Right ventricle myocardium superior (tissue), 1 donor: ENCODE measurements at places on chromosomes 2 and 18. TPM values are rescaled to one million over a fixed set of nuclear protein-coding genes. Genes with fewer than 3 reads are reported as not detected.

- no peak for DNase-seq
Measured at GRCh38 chr2:160898581-160899307, 261.5 kb upstream of the TANK start.

- DNase-seq: no peak
Measured at GRCh38 chr2:150624001-150624401, 136.5 kb upstream of the RND3 start.

Gene SLC14A1
- total RNA-seq: 32.8 TPM

Gene CRYGD
- not detected for total RNA-seq

DNA sequence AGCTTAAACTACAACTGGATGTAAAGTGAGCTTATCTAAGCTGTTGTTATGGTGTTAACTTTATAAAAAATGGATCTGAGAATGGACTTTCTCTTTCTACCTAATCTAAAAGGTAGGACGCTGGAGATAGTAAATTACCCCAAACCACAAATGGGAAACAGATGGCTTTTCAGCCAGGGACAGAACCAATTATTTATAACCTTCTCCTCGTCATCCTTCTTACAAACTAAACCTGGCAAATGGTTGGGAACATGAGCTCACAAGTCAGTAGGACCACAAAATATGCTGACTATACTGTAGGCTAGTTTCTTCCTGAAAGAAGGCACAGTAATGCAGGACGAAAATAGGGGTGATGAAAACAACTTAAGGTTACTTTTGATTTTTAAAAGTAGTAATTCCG, 32.7 kb upstream of the ZDBF2 start:
- DNase-seq: no peak

Gene RGPD4
- total RNA-seq: 0.11 TPM

- DNase-seq: no peak
Measured at GRCh38 chr18:23166891-23167541, 31.7 kb downstream of the CABLES1 start.

- peak; percentile 79 for DNase-seq
Measured at GRCh38 chr18:5294457-5295230, 882 bp downstream of the ZBTB14 start.

DNA sequence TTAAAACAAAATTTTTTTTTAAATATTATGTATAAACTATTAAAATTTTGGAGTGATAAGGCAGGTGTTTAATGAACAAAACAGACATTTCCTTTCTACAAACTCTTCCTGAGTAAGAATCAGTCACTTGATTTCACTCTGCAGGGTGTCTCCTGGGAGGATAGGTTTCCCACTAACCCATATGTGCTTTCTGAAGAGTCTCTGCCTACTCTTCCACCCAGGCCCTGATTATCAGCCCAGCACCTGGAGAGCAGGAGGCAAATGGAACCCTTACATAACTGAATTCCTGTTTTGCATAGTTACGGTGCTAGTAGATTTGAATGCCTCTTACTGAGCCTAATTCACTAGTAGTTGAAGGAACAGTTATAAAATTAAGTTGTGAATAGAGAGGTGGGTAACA, 1718.6 kb downstream of the SUCLG1 start:
- no peak for DNase-seq

Gene SGPP2
- 15.3 TPM for total RNA-seq

Gene DARS1
- 62.8 TPM for total RNA-seq

GRCh38 chr18:2655954-2656236, 369 bp downstream of the SMCHD1 start:
- DNase-seq: no peak

- no peak for DNase-seq
Measured at GRCh38 chr2:160820691-160821090, 327.1 kb upstream of the RBMS1 start.

DNA sequence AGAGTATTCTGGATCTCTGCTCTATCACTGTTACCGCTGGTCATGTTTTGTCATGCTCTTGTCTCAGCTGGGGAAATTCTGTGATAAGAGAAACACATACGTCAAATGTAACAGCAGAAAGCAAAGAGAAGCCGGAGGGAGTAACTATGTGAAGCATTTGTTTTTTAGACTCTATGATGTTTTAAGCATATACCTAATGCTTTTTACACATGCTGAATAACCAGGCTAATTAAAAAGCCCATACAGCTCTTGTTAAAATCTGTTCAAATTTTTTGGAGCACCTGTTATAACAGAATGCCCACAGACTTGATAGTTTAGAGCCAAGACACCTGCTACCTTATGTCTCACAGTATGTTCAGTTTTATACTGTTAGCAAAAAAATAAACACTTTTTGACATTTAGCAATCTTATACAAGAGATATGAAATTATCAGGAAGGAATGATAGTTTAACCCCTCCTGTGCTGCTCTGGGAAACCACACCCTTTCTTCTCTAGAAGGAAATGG, 92.3 kb upstream of the TANK start:
- no peak for DNase-seq

Gene RAB31
- 12.1 TPM for total RNA-seq

DNA sequence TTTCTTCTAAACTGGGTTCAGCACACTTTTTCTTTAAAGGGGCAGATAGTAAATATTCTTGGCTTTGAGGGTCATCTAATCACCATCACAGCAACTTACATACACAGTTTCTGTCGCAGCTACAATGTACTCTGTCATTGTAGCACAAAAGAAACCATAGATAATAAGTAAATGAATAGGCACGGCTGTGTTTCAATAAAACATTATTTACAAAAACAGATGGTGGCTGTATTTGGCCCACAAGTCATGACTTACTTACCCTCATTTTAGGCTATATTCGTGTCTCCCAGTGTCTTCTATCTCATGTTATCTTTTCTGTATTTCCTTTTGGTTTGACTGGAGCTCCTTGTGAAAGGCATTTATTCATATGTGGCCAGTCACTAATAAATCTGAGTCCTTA, 168.3 kb downstream of the MAP2 start:
- no peak for DNase-seq

GRCh38 chr2:123826729-123827271, 198.3 kb upstream of the CNTNAP5 start:
- no peak for DNase-seq

- DNase-seq: no peak
Measured at GRCh38 chr18:10499230-10499629, 26.6 kb upstream of the NAPG start.

GRCh38 chr2:133591164-133591563, 22.9 kb upstream of the NCKAP5 start:
- DNase-seq: peak; percentile 66

DNA sequence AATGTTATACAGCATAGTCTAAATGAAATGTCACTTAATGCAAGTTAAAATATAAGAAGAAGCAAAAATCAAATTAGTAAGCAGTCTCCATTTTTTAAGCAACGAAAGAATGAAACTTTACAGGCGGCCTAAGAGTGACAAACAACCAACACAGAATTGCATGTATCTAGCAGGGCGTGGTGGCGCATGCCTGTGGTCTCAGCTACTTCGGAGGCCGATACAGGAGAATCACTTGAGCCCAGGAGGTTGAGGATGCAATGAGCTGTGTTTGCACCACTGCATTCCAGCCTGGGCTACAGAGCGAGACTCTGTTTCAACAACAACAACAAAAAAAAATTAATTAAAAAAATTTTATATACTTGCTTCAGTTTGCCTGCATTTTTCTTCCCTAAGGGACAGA, 16.6 kb downstream of the RBMS1 start:
- DNase-seq: no peak

DNA sequence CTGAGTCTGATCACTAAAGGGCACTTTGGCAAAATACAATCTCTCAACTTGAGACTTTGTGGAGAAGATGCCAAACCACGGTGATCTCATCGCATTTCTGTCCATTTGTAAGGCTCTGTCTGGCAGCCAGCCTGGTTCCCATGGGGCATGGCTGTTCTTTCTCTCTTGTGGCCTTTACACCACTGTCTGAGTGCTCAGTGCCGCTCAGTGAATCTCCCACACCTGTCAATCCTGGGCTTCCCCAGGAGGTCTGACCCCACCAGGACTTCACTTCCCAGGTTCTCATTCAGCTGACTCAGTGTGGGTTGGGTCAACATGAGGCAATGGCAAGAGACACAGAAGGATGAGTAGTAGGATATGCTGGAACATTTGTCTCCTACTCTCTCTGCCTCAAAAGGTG, 96.8 kb upstream of the TRIB2 start:
- peak; percentile 55 for DNase-seq

DNA sequence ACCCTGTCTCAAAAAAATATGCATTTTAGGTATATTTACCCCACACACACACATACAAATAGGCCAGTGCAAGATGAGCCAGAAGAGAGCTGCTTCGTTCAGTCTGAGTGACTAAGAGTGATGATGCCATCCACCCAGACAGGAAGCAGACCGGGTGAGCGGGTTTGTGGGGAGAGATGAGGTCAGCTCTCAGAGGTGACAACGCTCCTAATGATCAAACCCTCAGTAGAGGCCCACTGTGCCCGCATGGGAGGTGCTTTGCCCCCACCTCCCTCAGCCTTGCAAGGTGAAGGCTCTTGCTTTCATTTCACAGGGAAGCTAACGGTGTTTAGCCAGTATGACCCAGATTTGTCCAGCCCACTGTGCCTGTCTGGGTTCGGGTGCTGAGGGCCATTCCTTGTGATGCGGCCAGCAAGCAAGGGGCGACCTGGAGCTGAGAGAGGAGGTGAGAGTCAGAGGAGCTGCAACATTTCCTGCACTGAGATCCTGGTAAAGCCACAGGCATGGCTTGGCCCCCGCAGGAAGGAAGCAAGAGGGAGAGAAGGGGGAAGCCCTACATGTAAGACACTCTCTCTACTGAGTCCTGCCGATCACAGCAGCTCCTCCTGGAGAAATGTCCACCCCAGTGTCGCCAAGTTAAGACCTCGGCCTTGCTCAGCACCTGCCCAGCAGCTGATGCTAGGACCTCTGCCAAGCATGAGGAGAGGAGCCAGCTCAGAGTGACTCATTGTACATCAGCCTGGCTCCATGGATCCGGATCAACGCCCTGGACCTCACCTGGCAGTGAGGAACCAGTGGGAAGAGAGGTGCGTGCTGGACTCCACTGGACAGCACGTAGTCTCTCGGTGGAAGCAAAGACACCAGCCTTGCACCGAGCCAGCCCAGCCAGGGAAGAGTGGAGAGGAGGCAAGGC, 37.0 kb downstream of the NIFK start:
- no peak for DNase-seq

GRCh38 chr2:8487461-8487932, 194.4 kb upstream of the ID2 start:
- DNase-seq: no peak

DNA sequence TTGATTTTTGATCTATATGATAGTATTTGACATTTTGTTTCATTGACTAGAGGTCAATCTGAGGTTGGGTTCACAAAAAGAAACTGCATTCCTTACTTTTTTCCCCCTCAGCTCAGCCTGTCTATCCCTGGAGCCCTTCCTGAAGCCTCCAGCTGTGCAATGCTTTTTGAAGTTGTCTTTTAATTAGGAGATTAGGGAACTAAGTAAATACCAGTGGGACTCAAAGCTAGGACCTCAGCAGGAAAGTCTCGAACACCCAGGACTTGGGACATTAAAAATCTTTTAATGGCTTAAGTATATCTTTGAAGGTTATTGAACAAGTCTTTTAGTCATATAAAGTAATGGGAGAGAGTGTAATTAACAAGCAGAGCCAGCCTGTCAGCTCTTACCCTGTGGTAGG, 220.2 kb downstream of the PDE11A start:
- DNase-seq: no peak

DNA sequence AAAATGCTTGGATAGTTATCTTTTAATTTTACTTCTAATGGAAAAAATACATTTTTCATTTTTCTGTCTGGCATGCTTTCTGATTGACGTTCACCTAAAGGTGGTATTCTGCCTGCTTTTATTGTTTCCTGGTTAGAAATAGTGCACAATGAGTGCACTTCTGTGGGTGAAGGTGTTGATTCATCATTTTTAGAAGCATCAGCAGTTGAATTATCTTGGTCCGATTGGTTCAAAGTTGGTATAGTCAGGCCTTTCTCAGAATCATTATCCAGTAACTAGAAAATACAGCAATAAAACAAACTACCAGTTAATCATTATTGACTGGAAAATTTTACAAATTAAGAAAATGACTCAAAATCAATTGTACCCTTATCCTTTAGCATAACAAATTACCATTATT, 84.5 kb downstream of the STRADB start:
- no peak for DNase-seq

DNA sequence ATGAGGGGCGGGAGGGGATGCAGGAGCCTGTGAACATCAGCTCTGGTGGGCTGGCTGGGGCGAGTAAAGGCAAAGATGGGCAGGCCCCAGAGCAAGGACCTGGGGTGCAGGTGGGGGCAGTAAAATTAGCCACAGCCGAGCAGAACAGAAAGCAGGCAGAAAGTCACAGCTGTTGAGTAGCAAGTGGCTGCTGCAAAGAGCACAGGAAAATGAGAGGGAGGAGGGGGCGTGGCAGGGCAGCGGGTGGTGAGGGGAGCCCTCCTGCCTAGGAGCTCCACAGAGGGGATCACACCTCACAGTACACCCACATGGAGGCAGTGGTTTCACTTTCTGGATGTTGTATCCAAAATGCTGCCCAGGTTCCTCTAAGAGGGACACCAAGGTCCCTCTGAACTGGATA, 79.6 kb downstream of the LBH start:
- DNase-seq: no peak

- no peak for DNase-seq
Measured at GRCh38 chr2:95166065-95166763, 605 bp downstream of the ZNF2 start.

DNA sequence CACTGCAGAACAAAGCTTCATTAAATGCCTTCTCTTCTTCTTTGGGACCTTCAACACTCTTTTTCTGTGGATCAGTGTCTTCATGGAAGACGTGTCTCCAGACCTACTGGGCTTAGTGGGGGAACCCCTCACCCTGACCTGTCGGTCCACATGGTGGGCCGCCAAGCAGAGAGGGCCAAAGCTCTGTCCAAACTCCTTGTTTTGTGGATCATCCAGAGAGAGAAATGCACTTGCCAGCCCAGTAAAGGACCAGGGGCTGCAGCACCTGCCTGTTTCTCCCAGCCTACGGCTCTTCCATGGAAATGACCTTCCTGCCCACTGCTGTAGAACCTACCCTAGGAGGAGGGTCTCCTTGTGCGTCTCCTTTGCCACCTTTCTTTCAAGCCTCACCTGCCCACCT, 25.9 kb downstream of the DYSF start:
- no peak for DNase-seq

Gene PDE1A
- total RNA-seq: 11.4 TPM

DNA sequence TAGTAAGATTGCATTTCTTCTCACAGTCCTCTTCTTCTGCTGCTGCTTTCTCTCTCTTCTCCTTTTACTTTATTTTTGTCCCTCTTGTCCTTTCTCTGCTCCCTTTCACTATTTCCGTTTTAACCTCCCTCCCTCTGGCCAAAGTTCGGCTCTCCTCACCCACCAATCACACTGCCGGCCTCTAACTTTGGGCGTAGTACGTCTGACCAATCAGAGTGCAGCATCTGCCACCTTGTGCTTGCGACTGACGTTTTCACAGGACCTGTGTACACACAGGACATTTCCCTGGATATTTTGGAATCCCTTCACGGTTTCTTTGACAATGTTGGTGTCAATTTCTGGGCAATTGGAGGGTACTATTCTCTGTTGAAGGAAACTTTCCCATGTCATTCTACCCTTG, 22.6 kb upstream of the ICOS start:
- DNase-seq: no peak

Gene CNDP1
- not detected for total RNA-seq
